ENCODE measurements at places on chromosomes 2 and 18. TPM values are rescaled to one million over a fixed set of nuclear protein-coding genes. Genes with fewer than 3 reads are reported as not detected.
A peak's percentile ranks its signal among the peaks of the same experiment; 100 is the strongest.

DNA sequence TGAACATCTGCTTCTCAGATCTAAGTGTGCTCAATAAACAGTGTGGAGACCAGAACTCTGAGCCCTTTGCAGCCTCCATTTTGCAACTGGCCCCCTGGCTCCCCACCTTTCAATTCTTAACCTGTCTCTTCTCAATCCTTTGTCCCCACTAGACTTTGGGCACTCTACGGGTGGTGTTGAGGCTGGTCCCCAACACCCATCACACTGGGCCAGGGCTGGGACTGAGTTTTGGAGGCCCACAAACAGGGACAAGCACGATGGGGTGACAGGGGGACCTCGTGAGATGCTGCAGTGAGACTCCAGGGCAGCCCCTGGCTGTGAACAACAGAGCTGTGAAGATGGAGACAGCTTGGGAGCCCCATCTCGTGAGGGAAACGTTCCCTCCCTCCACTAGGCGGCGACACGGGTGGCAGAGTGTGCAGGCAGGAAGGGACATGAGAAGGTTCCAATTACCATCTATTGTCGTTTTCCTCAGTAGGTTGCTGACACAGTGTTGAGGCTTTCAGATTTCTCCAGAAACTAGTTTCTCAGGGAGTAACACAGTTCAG lies 1.2 kb downstream of the ANKMY1 start:
- peaks cover 7% of the 10 kb centered on the region for H3K36me3 ChIP-seq
- H3K27me3 ChIP-seq: peaks cover 3% of the 10 kb centered on the region
- H3K27ac ChIP-seq: no peak overlapping the region
- peaks cover 7% of the 10 kb centered on the region for H3K4me1 ChIP-seq
- H3K4me3 ChIP-seq: no peak overlapping the region
- no peak for DNase-seq

The CENPA gene
- total RNA-seq: 10.7 TPM

The RNU2-63P gene
- not detected for total RNA-seq

- H3K27me3 ChIP-seq: peaks cover 4% of the 10 kb centered on the region
- H3K27ac ChIP-seq: no peak overlapping the region
These were observed 128.8 kb upstream of the MSH6 start for GRCh38 chr2:47653902-47654789.

DNA sequence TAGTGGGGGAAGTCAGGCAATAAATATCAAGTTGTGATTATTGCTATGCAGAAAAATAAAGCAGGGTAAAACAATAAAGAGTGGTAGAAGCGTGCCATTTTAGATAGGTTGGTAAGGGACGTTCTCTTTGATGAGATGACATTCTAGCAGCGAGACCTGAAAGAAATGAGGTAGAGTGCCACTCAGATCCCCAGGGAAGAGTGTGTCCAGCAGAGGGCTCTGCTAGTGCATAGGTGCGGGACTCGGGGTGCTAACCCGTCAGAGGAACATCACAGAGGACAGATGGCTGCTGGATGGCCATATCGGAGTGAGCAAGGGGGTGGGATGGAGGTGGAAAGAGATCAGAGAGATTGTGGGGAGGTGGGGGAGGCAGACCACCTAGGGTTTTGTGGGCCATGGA lies 16.3 kb upstream of the GTF2A1L start:
- no peak for DNase-seq
- H3K27me3 ChIP-seq: no peaks in the 10 kb centered on the region
- H3K4me1 ChIP-seq: peaks cover 2% of the 10 kb centered on the region
- no peaks in the 10 kb centered on the region for H3K36me3 ChIP-seq

DNA sequence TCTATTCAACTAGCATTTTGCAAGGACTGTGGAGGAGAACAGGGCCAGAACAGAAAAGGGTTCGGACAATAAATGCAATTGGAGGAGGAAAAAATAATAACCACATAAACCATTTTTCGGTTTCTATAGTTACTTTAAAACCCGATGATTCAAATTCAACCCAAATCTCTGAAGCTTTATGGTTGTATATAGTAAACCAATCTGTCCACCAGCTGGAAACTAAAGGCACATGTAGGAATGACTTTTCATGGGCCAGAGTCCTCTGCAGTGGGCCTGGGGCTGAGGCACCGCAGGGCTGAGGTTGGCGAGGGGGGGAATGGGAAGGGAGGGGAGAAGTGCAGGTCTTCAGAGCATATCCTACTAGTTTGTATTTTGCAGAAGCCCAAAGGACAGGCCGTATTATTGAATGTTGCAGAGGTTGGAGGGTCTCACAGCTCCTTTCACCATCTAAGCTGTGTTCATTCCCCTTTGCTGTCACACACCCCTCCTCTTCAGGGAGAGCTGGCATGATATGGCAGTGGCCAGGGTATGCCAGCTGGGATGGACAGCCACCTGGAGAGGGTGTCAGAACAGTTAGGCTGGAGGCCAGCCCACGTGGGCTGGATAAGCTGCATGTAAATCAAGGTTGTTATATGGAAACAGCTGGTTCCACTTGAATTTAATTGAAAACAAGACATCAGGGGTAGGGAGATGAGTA lies 267.1 kb downstream of the PRKCE start:
- peaks cover 14% of the 10 kb centered on the region for H3K27me3 ChIP-seq
- peaks cover 1% of the 10 kb centered on the region for H3K4me1 ChIP-seq
- no peak overlapping the region for H3K27ac ChIP-seq
- no peak overlapping the region for H3K4me3 ChIP-seq
- no peaks in the 10 kb centered on the region for H3K36me3 ChIP-seq

- no peak overlapping the region for H3K4me3 ChIP-seq
- peak overlapping the region; percentile 65 for H3K27ac ChIP-seq
- H3K36me3 ChIP-seq: peaks cover 7% of the 10 kb centered on the region
- H3K4me1 ChIP-seq: no peaks in the 10 kb centered on the region
These were observed 186.5 kb downstream of the LNPK start for GRCh38 chr2:175815537-175815936.

The NEU4 gene
- total RNA-seq: 1.3 TPM

GRCh38 chr2:174788291-174788929 lies 24.1 kb upstream of the CHRNA1 start:
- DNase-seq: no peak
- peaks cover 11% of the 10 kb centered on the region for H3K4me1 ChIP-seq
- H3K27ac ChIP-seq: no peak overlapping the region
- no peaks in the 10 kb centered on the region for H3K27me3 ChIP-seq

- H3K27me3 ChIP-seq: peaks cover 35% of the 10 kb centered on the region
- H3K36me3 ChIP-seq: no peaks in the 10 kb centered on the region
- H3K27ac ChIP-seq: peak overlapping the region; percentile 97
- no peak for DNase-seq
These were observed 63.0 kb upstream of the PSMD14 start for GRCh38 chr2:161245261-161245553.

- no peaks in the 10 kb centered on the region for H3K27me3 ChIP-seq
- H3K4me3 ChIP-seq: no peak overlapping the region
- DNase-seq: no peak
These were observed 17.3 kb downstream of the MTA3 start for GRCh38 chr2:42585779-42586178.

The MAPRE3 gene
- 18.0 TPM for total RNA-seq

DNA sequence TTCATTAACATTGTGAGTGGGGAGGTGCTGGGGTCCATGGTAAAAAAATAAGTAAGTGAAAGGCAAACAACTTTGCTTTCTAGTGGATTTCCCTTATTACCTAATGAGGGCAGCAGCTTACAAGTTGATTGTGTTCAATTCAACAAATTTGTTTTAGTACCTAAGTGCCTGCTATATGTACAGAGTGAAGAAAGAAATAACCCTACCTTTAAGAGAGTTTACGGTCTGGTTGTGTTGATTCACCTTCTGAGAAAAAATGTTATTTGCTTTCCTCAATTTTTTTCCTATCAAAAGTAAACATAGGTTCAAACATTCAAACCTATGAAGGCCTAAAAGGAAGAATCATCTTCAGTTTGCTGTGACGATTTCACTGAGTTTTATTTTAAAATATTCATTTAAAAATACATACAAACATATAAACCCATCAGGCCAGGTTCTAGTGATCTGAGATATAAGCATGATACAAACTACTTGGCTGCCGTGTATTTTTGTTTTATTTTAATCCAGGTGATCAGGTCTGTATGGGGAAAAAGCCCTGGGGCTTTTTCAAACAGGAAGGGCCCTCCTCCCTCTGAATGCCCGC lies 1.5 kb upstream of the SPTBN1 start:
- no peaks in the 10 kb centered on the region for H3K36me3 ChIP-seq
- H3K4me1 ChIP-seq: peaks cover 18% of the 10 kb centered on the region
- H3K27me3 ChIP-seq: peaks cover 22% of the 10 kb centered on the region

DNA sequence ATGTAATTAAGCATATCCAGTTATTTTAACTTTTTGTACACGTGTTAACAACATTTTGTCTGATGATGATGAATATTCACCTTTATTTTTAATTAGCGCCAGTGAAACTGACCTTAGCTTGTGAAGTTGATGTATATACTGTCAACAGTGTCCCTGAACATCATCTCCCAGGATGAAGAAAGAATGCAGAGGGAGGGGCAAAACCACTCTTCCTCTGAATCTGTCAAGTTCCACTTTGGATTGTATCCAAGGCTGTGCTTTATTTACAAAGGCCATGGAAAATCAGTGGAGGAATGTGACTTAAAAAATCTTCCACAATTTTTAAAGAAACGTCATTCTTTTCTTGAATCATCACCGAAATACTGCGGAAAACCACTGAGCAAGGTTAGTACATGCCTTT lies 4.5 kb upstream of the RMDN2 start:
- no peak for DNase-seq
- H3K27ac ChIP-seq: no peak overlapping the region
- no peaks in the 10 kb centered on the region for H3K36me3 ChIP-seq
- H3K4me1 ChIP-seq: peaks cover 23% of the 10 kb centered on the region
- H3K27me3 ChIP-seq: no peaks in the 10 kb centered on the region
- H3K4me3 ChIP-seq: no peak overlapping the region

The EIF2B4 gene
- 56.7 TPM for total RNA-seq

DNA sequence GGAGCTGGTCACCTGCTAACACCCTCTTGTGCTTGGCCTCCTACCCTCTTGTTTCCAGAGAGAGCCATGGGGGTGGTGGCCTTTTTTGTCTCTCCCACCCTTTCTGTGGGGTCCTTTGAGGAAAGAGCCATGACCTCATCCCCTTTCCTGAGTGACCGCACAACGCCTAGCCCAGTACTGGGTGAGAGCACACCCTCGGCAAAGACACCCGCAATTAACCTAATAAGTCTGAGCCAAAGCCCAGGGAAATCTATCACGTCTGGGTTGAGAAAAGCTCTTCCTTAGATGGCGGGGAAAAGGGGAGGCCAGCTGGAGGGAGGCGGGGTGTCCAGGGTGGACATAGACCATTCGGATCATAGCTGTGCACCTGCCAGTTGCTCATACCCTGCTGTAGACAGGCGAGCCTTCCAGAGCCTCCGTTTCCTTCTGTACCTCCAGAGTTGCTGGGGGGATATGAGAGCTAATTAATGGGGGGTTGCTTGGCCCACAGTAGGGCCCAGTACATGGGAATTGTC lies 93.7 kb upstream of the MCFD2 start:
- DNase-seq: no peak
- H3K36me3 ChIP-seq: peaks cover 5% of the 10 kb centered on the region
- H3K27ac ChIP-seq: no peak overlapping the region

DNA sequence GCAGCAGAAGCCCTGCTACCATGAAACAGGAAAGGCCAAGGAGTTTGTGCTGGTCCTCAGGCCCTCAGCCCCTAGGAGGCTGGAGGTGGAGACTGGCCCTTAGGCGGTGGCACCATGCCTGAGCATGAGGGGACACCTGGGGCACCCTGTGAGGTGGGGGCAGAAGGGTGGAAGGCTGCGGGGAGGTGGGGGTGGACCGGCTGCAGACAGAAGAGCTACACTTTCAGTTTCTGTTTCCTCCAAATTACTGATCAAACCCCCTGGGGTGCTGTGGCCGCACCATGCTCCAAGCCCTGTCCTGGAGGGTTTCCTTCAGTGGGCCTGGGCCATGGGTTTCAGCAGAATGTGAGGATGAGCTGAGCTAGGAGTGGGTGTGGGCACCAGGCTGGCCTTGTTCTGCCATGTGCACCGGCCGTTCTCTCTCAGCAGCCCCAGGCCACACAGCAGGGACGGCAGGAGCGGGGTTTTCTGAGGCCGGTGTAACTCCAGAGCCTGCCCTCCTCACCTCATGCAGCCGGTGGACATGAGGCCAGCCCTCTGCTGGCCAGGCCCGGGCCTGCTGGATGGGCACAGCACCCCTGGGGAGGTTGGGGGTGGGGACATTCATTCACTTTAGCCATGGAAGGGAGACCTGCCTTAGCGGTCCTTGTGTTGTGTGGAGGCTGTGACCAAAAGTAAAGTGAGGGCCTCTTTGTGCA lies 51.5 kb downstream of the PLEKHB2 start:
- H3K4me1 ChIP-seq: no peaks in the 10 kb centered on the region
- H3K4me3 ChIP-seq: no peak overlapping the region
- peaks cover 12% of the 10 kb centered on the region for H3K27me3 ChIP-seq
- no peak for DNase-seq
- no peak overlapping the region for H3K27ac ChIP-seq
- no peaks in the 10 kb centered on the region for H3K36me3 ChIP-seq

The CXXC1 gene
- 118 TPM for total RNA-seq

DNA sequence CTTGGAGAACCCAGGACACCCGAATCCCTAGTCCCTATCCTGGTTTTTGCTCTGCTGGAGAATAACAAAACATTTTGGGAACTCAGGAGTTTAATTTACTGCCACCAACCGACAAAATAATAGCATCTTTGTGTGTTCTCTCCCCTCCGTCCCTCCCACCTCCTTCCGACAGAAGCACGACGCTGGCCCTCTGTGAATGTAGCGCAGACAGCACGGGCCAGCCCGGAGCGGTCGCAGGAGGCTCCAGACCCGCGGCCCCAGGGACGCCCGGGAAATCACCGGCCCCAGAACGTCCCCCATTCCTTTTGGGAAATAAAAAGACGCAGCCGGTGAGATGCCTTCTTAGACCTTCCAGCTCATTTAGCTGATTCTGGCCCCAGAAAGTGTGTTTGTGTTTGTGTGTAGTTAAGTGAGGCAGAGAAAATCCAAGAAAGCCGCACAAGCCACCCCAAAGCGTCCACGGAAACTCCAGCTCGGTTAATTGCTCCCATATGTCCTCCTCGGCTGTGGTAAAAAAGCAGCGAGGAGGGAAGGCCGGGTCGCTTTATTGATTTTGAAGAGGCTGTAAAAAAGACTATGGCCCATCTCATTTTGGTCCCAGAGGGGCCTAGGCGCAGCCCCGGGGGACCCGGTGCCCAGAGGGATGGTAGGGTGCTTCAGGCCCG lies 577 bp upstream of the TANC1 start:
- peak; percentile 22 for DNase-seq
- H3K4me3 ChIP-seq: peak overlapping the region; percentile 94
- peak overlapping the region; percentile 90 for H3K27ac ChIP-seq
- H3K36me3 ChIP-seq: peaks cover 3% of the 10 kb centered on the region
- H3K27me3 ChIP-seq: peaks cover 34% of the 10 kb centered on the region
- H3K4me1 ChIP-seq: peaks cover 38% of the 10 kb centered on the region

The SIX3 gene
- total RNA-seq: not detected

The LAMA3 gene
- total RNA-seq: 0.84 TPM
